ENCODE measurements at places on chromosomes 3 and 15.

DNA sequence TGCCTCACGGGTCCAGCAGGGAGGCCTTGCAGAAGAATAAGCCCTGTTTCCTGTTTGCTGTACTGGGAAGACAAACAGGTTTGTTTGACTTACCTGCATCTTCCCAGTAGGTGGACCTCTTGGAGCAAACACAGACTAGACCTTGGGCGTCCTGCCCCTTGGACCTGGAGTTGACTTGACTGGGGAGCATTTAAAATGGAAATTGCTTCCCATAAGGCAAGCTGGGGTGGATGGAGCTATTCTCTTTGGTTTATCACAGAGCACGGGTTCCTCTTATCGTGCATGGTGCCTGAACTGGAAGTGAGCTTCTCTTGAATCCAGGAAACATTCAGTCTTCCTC is 151.4 kb downstream of the RPLP1 start:
- DNase-seq = no peak

DNA sequence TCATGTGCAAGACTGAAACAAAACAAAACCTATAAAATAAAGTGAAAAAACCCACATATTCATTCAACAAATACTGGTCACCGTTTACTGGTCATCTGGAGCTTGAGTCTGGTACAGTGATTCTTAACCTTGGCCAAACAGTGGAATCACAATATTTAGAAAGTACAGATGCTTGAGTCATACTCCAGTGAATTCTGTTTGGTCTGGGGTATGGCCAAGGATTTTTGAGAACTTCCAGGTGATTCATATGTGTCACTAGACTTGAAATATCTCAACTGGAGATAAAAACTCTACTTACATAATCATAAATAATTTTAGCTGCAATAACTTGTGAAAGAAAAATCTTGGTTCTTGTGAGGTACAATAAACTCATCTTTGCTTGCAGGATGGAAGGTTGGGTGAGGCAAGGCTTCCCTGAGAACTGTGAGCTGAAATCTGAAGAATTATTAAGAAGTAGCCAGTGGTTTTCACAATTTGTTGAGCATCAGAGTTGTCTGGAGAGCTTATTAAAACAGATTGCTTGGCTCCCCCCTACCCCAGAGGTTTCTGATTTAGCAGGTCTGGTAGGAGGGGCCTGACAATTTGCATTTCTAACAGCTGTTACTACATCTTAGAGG is 9.6 kb downstream of the NEK11 start:
- DNase-seq = no peak

DNA sequence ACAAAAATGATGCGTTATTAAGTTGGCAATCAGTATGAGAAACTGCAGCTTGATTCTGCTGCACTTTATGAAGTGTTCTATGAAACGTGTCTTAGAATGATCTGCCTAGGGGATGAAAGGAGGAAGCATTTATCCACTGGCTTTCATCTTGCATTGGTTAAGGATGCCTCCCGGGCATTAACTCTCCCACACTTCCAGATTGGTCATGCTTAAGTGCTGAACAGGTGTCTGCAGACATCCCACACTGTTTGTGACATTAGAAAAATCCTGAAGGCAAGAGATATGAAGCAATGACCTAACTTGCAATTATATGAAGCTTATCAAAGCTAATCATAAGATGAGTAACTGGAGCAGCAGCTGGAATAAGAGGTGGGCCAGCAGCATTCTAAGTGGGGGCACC is 437.3 kb downstream of the NSUN3 start:
- no peak for DNase-seq

GRCh38 chr3:27194861-27195483 is 174.2 kb downstream of the NEK10 start:
- no peak for DNase-seq

DNA sequence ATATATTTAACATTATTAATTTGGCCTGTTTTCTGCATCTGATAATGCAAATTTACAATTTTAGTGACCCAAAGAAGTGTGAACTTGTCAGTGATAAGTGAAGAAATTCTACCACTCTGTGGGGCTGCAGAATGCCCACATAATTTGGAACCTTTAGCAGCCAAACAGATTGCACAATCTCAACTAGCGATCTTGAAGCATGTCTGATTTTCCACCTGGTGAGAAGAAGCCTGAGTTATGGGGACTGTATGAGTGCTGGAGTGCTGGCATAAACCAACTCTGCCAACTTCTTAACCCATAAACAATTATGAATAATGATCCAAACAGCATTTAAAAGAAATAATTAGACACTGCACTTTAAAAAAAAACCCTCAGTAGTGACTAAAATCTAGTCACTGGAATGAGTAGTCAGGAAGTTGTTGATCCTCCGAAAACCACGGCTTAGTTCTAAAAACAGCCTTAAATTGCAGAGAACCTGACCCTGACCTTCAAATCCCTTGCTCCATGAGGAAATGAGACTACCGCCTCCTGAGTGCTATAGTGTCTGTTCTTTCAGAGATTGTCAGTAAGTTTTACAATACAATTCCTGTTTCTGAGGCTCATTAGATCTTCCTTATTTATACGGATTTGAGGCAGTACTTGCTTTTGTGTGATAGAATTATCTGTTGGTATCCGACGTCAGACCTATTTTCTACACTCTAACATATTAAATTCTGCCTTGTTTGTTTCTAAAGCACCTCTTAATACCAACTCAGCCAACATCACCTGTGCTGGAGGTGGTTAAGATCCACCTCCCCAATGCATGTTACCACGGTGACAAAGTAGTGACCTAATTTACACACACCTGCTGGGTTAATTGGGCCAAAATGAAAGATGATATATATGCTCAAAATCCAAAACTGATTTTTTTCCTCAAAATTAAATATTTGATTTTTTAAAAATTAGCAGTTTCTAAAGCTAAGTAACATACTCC is 267.7 kb downstream of the ZBTB20 start:
- DNase-seq = no peak

- no peak for DNase-seq
These were observed 317.2 kb upstream of the PROK2 start for GRCh38 chr3:72102112-72102616.

DNA sequence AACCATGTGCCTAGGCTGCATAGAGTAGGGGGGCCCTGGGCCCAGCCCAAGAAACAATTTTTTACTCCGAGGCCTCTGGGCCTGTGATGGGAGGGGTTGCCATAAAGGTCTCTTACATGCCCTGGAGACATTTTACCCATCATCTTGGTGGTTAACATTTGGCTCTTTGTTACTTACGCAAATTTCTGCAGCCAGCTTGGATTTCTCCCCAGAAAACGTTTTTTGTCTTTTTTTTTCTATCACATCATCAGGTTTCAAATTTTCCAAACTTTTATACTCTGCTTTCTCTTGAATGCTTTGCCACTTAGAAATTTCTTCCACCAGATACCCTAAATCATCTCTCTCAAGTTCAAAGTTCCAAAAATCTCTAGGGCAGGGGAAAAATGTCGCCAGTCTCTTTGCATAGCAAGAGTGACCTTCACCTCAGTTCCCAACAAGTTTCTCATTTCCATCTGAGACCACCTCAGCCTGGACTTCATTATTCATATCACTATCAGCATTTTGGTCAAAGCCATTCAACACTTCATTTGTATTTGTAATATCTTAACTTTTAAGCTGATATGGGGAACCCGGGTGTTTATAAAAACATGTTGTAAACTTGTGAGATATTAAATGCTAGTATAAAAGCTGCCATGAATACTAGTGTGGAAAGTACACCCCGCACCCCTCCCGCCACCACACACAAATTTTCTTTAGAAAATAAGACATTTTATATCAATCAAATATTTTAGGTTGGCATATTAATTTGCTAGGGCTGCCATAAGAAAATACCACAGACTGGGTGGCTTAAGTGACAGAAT is 56.0 kb upstream of the PLSCR4 start:
- no peak for DNase-seq

DNA sequence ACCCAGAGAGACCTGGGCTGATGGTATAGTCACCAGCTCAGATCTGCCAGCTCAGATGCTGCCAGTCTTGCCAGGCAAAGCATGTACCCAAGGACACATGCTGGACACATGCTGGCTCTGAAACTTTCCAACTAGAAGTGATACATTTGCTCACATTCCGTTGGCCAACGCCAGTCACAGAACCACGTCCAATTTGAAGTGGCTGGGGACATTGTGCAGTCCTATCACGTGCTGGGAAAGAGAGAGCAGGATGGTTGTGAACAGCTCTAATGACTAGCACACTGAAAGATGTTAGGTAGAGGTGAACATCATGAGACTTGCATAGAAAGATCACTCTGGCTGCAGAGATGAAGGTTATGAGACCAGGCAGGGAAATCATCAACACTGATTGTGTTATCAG is 308.5 kb upstream of the ROPN1 start:
- DNase-seq = no peak

GRCh38 chr3:58584690-58585004 is 7.5 kb upstream of the FAM107A start:
- DNase-seq = no peak

- no peak for DNase-seq
These were observed 81.2 kb downstream of the ANP32A start for GRCh38 chr15:68739390-68740080.

GRCh38 chr3:103189941-103190340 is 755.1 kb downstream of the ZPLD1 start:
- no peak for DNase-seq

DNA sequence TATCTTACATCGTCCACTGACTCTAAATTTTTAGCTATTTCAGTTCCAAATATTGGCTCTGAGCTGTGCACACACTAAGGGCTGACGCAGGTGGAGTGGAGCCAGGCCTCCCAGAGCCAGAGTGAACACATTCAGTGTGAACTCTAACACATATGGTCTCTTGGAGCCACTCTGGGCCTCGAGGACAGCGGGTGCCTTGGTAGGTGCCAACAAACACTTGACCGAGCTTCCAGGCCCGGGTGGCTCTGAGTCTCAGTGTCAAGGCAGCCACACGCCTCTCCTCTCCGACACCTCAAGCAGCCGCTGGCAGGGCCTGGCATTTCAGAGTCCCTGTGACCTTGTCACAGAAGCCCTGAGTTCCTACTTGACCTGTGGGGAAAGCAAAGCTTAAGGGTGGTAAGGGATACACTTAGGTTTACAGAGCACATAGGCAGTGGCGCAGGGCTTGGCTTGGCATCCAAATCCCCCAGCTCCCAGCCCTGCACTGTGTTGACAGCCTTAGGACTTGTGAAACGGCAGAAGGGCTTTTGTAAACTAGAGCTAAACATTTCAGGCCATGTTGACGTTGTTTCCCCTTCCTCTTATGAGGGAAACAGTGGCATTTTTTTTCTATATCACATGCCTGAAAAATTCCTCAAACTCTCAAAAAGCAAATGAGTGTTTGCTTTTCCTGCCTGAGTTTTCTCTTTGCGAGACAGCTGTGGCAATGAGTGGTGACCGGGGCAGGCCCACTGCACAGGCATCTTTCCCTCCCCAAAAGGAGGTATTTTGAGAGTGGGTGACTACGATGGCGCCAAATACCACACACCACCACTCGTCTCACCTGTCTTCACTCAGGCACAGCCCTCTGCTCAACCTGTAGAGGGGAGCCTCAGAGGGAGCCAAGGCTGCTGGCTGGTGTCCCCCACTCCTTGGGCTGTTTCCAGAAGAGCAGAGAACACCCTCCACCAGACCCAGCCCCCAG is 60.8 kb downstream of the DAPK2 start:
- no peak for DNase-seq

DNA sequence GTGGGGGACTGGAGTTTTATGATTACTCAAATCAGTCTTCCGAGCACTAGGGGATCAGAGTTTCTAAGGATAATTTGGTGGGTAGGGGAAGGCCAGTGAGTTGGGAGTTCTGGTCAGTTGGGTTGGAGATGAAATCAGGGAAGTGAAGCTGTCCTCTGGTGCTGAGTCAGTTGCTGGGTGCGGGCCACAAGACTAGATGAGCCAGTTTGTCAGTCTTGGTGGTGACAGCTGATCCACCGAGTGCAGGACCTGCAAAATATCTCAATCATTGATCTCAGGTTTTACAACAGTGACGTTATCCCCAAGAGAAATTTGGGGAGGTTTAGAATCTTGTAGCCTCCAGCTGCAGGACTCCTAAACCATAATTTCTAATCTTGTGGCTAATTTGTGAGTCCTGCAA is 249.4 kb downstream of the FAM43A start:
- DNase-seq = no peak

- DNase-seq = no peak
These were observed 296.0 kb downstream of the MEX3B start for GRCh38 chr15:81749716-81750375.

DNA sequence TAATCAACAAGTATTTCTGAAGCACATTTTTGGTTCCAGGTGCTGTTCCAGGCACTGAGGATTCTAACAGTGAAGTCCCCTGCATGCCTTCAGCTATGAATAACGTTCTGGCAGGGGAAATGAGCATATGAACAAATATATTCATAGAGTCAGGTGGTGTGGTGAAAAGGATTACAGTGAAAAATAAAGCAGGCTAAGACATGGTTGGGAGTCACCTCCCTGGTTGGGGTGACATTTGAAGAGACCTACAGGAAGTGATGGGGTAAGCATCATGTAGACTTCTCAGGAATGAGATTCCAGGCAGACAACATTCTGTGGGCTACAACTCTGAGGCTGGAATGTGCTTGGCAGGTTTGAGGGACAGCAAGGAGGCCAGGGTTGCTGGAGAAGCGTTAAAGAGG is 15.0 kb downstream of the FRMD4B start:
- no peak for DNase-seq

GRCh38 chr3:72234391-72234790 is 449.4 kb upstream of the PROK2 start:
- DNase-seq = no peak

DNA sequence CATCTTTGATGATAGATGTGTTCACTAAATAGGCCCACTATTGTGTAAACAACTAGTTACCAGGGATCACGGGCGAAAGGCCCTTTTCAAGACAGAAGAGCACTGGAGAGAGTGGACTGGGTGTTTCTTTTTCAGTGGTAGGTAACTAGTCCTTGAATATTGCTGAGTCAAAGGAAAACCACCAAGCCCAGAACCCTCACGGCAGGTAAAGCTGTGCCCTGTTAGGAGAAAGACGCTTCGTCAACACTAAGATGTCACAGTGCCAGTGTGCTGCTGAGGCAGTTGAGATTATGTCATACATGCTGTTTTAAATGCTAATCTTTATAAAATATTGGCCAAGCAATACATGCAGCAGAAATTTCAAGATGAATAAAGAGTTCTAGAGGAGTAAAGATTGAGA is 578.6 kb downstream of the PYDC2 start:
- no peak for DNase-seq

- DNase-seq = no peak
These were observed 66.4 kb downstream of the XXYLT1 start for GRCh38 chr3:195204360-195205163.

DNA sequence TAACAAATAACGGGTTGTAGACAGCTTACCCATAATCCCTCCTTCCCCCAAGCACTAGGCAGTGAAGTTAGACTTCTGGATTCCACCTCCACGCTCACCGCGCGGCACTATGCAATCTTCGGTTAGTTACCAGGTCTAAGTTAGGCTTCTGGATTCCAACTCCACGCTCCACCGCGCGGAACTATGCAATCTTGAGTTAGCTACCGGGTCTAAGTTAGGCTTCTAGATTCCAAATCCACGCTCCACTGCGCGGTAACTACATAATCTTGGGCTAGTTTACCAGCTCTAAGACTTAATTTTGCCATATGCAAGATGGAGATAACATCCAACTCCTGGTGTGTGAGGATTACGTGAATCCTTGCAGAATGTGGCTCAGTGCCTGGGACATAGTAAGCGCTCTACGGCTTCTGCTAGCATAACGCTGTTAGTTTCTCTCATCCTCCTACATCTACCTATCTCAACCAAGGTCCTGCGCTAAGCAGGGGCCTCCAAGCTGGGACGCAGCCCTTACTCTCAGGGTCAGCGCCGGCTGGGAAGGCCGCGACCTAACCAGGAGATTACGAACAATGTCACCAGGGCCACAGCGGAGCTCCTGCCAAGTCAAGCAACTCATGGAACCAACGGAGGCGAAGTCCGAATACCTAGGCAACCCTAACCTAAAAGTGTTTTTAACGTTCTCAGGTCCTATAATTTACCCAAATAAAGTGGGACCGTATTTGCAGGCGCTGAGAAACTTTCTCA is 497 bp upstream of the RPLP1 start:
- DNase-seq = no peak

All from activated CD4-positive, alpha-beta T cell treated with anti-CD3 and anti-CD28 coated beads, Interleukin-2, amount 50 U/mL, for 24 hours (primary cell).